ENCODE measurements at places on chromosomes 16 and 17.

DNA sequence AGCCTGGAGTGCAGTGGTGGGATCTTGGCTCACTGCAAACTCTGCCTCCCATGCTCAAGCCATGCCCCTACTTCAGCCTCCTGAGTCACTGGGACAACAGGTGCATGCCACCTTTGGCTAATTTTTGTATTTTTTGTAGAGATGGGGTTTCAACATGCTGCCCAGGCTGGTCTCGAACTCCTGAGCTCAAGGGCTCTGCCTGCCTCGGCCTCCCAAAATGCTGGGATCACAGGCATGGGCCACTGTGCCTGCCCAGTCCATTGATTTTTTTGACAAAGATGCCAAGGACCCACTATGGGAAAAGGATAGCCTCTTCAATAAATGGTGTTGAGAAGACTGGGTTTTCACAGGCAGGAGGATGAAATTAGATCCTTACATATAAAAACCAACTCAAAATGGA lies 10.8 kb upstream of the ADCY7 start:
- DNase-seq = no peak

GRCh38 chr17:43418441-43419374 lies 19.9 kb downstream of the ARL4D start:
- DNase-seq = no peak

DNA sequence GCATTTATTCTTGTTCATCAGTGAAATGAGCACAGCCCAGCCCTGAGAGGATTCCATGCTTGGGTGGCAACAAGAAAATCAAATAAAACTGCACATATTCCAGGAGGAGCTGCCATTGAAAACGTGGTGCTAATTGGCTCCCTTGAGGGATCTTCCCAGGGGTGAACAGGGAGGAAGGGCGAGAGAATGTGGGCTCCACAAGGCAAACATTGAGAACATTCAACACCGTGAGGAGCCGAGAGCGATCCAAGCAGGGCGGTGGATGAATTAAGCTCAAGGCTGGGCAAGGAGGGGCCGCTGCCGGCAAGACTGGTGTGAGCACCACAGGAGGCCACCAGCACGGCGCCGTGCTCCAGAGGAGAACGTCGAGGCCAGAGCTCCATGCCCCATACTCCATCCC lies 166.9 kb downstream of the C16orf95 start:
- no peak for DNase-seq

DNA sequence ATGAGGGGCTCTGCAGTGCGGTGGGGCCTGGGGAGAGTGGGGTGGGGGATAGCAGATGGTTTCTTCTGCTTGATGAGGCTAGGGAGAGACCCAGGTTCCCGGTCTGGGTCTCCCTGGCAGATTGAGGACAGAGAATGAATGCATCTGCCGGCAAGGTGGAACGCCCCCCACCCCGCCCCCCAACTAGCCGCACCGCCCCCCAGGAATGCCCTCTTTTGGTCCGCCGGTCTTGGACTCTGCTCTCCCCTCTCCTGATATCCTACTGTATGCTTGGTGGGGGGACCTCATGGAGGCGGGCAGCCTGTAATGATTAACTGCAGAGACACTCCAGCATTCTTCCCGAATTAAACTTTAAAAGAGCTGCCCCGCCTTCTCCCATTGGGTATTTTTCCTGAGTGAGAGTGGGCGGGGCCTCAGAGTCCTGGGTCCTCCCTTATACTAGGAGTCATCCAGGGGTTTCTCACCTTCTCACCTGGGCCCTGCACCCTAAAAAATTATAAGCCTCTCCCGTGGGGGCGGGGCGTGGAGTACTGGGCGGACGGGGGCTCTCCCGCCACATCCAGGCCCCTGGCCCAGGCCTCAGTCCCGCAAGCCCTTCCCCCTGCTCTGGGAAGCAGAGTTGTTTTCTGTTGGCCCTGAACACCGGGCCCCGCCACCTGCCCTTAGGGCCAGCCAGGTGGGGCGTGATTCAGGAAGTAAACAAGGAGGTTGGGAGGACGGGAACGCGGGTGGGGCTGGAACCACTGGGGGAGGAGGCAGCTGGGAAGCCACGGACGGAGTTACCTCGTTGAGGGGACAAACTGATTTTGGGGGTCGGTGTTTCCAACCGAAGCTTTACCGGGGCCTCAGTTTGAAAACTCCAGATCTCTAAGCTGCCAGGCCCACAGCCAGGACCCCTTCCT lies 1.5 kb downstream of the GRB7 start:
- DNase-seq = no peak

DNA sequence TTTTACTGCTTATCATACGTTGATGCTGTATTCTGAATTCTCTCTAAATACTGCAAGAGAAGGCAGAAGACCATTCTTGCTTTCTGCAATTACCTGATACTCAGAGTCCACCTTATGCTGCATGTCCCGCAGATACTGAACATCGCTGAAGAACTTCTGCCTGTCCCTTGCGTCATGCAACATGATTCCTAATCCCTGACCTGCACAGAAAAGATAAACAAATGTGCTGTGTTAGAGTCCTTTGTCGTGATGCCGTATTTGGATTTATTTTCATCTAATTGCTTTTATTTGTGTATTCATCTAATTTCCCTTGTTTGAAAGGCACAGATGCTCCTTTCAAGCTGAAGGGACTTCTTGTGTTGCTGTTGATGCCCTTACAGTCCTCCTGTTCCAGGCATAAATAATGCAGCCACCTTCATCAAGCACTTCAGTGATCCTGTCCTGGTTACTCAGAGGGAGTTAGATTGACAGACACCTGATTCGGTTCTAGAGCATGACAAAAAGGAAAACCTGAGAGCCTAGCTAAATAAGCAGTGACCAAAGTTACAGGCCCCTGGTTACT lies 6.5 kb downstream of the MARCHF10 start:
- DNase-seq = no peak

DNA sequence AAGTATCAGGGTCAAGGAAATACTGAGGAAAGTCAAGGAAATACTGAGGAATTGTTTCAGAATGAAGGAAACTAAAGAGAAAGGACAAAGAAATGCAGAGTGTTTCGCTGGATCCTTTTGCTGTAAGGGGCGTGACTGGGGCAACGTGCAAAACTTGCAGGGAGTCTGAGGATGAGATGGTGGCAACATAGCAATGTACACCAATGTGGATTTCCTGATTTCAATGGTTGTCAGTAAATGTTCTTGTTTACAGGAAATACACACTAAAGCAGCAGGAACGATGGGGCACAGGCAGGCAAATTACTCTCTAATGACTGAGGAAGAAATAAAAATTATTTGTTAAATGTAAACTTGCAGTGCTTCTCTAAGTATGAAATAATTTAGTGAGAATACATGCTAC lies 34.4 kb downstream of the ZZEF1 start:
- no peak for DNase-seq

DNA sequence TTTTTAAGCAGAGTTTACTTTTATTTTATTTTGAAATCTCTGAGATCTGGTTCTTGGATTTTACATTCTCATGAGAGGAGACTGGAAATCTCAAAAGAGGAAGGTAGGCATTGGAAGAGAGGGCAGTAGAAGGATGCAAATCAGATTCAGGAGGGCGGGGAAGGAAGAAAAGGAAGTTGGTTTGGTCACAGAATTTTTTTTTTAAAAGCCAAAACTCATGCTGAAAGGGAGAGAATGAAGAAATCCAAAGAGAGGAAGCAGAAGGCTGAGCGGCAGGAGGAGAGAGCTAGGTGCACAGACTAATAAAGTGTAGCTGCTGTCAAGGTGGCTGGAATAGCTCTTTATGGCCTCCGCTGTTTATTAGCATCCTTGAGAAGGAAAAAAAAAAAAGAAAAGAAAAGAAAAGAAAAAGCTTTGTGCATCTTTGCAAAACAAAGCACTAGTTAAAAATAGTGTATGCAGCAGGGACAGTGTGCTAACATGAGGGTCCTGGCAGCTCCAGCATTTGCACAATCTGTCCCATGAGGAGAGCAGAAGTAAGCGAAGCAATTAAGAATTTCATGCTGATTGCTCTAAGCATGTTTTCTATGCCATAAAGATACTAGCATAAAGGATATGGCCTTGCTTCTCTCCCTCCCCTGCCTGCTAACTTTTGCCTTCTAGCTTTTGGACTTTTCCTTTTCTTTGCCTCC lies 194.2 kb downstream of the ZFHX3 start:
- no peak for DNase-seq
